ENCODE measurements at places on chromosomes 7 and 10.

DNA sequence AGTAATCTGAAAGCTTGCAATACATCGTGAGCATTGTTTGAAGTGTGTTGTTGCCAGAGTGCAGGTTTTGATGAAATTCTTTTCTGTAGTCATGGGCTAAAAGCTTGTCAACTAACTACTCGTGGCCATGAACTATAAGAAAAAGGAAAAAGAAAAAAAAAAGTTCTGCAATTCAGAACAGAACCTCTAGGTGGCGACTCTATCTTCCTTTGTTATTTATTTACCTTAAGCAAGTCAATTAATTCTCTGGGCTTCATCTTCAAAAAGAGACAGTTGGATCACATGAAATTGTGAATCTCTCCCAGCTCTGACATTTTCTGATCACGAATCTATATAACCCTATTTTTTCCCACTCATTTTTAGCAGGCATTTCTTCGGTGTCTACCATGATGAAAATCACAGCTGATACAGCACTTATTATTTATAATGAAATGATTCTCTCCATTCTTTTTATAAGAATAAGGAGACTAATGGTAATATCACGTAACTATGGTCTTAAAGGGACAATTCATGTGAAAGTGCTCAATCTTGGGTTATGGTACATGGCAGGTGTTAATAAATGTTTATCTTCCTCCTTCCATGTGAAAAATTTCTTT, 18.8 kb downstream of the TMEM196 start:
- no peak for DNase-seq

DNA sequence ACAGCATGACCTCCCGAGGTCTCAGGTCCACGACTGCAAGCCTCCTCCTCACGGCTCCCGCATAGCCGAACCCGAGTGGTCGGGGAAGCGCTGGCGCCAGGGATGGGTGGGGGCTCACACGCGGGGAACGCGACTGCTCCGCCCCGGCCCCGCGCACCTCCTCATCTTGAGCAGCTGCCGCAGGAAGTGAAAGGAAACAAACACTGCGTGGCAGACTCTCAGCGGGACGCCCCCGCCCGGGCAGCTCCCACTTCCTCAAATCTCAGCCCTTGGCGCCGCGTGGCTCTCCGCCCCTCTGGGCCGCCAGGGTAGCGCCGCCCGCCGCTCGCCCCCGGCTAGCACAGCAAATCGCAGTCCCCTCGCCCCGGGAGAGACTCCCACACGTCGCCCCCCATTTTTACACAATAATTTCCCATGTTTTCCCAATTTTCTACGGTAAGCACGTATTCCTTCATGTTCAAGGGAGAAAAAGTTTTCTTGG, at the start of gene TMEM243:
TMEM243 (minus strand) TSS at position 188 of the 481 bp plus-strand sequence. CDS start 229 bp downstream, outside the sequence.
- peak; percentile 46 for DNase-seq

DNA sequence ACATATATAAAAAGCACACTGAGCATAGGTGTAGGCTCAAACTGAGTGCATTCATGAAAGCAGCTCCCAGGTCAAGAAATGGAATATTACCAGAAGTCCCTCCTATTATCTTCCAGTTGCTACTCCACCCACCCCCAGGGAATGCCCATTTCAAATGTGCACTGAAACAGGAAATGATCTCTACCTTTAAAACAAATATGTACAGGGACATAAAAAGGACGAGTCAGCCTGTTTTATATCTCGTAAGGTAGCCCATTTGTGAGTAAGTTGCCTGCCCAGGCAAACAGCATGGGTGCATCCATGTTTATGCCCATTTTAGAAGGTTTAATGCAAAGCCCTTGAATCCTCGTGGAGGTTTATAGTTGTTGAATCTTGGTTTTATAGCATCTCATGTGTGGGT, 10.4 kb downstream of the FFAR4 start:
- no peak for DNase-seq

DNA sequence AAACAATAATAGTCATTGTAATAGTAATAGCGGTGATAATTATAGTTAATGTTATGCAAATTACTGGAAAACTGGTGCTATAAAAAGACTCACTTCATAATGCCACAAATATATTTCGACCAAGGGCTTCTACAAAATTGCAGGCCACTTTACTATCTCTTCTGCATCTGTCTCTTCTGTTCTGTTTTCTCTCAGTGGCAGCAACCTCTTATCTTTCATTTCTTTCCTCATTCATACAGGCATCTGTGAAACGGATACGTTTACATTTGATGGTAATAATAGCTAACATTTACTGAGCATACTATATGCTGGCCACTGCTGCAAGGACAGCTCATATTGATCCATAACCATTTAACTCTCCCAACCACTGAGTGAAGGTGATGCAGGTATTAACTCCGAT, 537.4 kb upstream of the PFKP start:
- DNase-seq = no peak

- DNase-seq = no peak
Observed at GRCh38 chr7:44403176-44403759, 77.9 kb upstream of the CAMK2B start.

DNA sequence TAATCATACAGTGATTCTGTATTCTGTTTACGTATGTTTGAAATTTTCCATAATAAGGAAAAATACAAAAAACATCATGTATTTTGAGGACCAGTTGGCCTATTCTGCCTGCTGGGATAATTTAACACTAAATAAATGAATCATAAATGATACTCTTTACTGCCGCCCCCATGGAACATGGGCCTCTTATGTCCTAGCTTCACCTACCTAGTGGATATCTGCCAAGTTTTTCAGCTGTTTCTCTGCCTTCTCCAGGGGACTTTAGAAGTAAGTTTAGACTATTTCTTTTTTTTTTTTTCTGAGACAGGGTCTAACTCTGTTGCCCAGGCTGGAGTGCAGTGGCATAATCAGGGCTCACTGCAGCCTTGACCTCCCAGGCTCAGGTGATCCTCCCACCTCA, 10.4 kb downstream of the NFE2L3 start:
- no peak for DNase-seq

DNA sequence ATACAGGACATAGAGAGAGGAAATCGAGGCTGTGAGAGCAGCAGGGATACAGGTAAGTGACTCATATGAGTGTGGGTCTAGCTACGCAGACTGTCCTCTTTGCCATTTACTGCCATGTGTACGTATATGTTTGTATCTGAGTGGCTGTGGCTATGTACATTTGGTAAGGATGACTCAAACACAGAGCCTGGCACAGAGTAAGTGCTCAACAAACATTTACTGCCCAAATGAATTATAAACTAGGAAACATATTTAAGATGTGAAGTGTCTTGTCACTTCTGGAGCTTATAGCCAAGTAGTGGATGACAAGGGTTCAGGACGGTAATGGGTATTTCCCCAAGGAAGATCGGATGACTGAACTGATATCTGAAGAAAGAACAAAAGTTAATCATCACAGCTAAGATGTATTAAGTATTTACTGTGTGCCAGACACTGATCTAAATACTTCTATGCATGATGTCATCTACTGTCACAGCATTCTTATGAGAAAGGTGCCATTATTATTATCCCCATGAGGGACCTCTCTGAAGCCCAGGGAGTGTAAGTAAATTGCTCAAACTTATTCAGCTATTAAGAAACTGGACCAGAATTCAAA, 6.0 kb downstream of the MRPL43 start:
- DNase-seq = no peak

GRCh38 chr7:76057813-76058145, 9.9 kb downstream of the MDH2 start:
- no peak for DNase-seq

DNA sequence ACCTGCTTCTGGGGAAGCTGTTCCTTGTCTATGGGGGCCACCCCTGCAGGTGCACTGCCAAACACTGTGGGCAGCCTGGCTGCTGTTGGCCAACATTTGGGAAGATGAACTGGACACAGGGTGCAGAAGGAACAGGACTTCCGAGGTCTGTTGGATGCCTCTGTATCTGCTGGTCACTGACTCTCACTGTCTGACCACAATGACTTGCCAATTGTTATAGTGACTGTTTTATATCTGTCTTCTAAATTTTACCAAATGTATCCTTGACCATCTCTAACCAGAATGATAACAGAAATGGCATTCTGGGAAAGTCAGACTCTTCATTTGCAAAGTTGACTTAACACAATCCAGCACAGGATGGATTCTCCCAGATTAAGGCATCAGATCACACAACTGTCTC, 214.0 kb upstream of the PRSS58 start:
- DNase-seq = no peak

DNA sequence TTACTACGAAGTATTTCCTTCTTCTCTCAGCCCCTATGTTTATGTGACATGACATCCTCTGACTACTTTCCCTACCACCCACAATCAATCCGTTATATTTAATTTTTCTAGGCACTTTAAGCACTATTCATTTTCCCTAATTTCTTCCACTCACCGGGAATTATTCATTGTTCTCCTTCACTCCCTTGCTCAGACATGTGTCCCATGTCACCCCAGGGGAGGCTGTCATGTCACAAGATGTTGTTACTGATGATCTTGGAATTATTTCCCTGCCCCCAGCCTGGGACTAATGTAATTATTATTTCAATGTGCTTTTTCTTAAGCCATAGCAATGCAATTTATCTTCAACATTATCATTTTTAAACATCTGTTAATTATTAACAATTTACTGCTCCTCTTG, 317.2 kb downstream of the PHF14 start:
- DNase-seq = no peak

DNA sequence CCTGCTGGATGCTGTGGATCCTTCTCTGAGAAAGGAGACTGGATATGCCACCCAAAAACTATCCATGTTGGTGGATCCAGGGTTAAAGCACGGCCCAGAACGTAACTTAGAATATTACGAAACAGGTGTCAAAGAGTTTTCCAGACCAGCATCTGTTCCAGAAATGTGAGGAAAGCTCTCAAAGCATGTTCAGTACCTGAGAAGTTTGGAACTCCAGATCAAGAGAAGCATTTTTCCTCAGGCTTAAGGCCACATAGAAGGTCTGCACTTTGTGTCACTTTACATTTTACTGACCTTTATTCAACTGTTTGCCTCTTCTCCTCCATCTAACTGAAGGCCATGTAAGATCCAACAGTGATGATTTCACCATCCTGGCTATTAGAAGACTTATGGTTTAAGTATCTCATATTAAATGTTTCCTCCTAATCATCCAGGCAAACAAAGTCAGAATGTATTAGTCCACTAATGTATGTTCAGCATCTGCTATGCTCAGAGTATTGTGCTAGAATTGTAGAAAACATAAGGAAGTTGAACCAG, 340.7 kb upstream of the LRGUK start:
- no peak for DNase-seq

DNA sequence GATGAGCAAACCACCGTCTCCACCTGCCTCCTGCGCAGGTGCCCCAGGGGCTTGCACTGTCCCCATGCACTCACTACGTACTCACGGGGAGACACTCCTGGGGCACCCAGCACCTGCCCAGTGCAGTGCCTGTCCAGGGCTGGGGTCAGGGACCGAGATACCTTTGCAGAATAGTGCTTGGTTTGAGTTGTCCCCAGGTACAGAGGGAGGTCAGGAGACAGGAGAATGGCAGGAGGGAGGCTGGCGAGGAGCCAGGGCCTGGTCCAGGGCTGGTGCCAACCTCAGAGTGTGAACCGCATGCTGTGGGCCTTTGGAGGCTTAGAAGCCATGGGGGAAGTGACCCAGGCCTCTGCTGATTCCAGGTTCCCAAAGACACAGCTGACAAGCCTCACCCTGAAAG, 110.1 kb upstream of the GPR26 start:
- DNase-seq = no peak

GRCh38 chr10:91886954-91887271, 22.4 kb downstream of the FGFBP3 start:
- no peak for DNase-seq

- no peak for DNase-seq
Observed at GRCh38 chr10:92238586-92239098, 52.2 kb downstream of the CPEB3 start.

GRCh38 chr7:7979558-7979957, 11.0 kb downstream of the GLCCI1 start:
- no peak for DNase-seq

DNA sequence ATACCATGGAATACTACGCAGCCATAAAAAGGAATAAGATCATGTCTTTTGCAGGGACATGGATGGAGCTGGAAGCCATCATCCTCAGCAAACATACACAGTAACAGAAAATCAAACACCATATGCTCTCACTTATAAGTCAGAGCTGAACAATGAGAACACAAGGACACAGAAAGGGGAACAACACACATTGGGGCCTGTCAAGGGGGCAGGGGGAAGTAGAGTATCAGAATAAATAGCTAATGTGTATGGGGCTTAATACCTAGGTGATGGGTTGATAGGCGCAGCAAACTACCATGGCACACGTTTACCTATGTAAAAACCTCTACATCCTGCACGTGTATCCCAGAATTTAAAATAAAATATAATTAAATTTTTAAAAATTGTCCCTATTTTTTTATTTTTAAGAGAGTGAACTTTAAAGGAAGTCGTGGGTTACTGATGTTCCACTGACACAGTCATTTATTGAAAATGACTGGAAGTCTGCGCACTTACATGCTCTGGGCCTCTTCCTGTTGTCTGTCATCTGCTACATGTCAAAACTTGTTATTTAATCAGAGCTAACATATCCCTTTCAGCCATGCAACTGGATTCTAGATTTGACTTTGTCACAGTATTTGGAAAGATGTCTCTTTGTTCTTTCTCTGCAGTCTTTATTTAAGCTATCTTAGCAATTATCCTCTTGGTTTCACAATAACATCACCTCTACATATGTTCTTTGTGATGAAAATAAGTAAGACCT, 73.7 kb upstream of the ABCB5 start:
- no peak for DNase-seq

DNA sequence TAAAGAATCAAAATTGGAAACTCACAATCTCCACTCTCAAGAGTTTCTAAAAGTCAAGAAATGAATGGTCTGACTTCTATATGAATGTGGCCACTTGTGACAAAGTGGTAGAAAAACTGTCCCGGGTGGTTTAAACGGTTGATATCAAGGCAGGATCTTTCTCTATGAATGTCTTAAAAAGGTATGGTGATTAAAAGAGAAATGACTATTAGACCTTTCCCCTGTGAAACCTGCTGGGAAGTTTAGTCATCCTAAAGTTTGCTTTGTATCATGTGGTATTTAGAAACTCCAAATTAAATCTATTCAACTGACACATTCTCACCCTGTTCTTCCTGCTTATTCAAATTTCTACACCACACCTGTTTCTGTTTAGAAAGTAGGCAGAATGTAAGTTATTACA, 492.5 kb downstream of the XPNPEP1 start:
- DNase-seq = no peak

- no peak for DNase-seq
Observed at GRCh38 chr10:123858077-123858681, 33.4 kb downstream of the CPXM2 start.

GRCh38 chr7:116162254-116162653, 48.1 kb upstream of the TES start:
- no peak for DNase-seq

- no peak for DNase-seq
Observed at GRCh38 chr10:75977139-75977538, 545.7 kb downstream of the LRMDA start.

- DNase-seq = no peak
Observed at GRCh38 chr7:1787681-1788235, 117.7 kb downstream of the ELFN1 start.

DNA sequence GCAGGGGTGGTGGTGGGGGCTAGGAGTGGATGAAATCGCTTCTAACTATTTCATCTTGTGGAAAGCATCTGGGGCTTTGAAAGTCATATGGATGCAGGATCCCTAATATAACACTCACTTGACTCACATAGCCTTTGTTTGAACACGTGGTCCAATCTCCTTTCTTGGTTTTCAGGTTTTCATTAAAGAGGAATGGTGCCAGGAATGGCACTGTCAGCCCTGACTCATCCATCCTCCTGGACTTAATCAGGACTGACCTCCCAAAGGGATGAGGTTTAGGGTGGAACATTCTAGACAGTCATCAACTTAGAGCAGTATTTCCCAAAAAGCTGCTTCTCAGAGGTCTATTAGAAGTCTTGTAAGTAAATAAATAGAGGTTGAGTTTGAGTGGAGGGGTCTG, 162.0 kb upstream of the PLXNA4 start:
- no peak for DNase-seq

Data from activated naive CD4-positive, alpha-beta T cell (primary cell).